ENCODE measurements at places on chromosomes 5 and 9.

DNA sequence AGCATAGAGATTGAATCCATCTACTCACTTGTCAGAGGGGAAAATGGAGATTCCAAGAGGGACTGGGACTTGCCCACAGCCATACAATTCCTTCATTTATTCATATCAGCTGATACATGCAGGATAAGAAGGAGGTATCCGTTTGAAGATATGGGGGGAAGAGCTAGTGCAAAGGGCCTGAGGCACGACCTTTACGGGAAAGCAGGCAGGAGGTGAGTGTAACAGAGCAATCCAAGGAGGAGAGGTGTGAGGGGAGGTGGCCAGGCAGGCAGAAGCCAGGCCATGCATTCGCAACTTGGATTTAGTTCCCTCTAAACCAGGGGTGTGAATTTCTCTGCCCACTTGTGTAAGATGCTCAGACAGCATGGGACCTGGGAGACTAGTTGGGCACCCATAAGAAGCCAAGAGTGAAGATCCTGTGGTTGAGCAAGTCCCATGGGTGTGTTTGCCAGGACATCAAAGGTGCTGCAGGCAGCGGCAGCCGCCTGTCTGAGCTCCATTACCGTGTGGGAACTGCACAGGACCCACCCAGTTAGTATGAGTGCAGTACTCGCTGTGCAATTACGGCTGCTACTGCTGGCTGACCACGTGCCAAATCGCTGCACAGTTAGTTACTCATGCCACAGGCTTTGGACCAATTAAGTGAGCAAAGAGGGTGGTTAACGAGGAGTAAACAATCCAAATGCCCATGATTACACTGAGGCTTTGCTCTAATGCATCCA is 31.4 kb upstream of the FAT2 start:
- no peak for DNase-seq

- no peak for DNase-seq
Observed at GRCh38 chr5:151012862-151013261, 7.5 kb upstream of the GPX3 start.

- no peak for DNase-seq
Observed at GRCh38 chr9:107683566-107683965, 194.0 kb upstream of the KLF4 start.

DNA sequence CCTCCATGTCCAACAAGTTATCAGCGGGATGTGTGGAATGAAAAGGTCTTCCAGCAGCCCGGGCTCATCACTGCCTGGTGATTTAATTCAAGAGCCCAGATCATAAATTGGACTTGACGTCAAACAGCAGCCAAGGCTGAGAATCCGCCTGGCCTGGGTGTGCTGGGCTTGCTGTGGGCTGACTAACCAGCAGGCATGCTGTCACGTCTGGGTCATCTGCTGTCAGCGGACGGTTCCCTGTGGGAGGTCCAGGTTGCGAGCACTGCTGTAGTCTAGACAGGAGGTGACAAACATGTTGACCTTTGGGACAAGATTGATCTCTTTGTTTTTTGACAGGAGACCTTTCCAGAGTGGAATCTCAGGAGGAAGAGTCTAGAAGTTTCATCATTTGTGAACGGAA is 289.7 kb downstream of the OSTF1 start:
- no peak for DNase-seq

- DNase-seq, result peak; percentile 72
Observed at GRCh38 chr9:128558431-128559310, 6.3 kb downstream of the SPTAN1 start.

- no peak for DNase-seq
Observed at GRCh38 chr9:76900884-76901440, 5.0 kb downstream of the PRUNE2 start.

GRCh38 chr5:88230546-88231066 is 38.0 kb downstream of the TMEM161B start:
- no peak for DNase-seq

- DNase-seq, result no peak
Observed at GRCh38 chr9:77502568-77502967, 145.6 kb downstream of the GNA14 start.

GRCh38 chr5:36743891-36744772 is 132.4 kb upstream of the NIPBL start:
- DNase-seq, result peak; percentile 38

GRCh38 chr5:52694648-52695047 is 93.1 kb upstream of the ITGA1 start:
- no peak for DNase-seq

GRCh38 chr9:136327304-136327974 is at the start of gene GPSM1:
Gene GPSM1, plus strand, starts transcription at chr9:136327539. Its CDS starts 157 bp downstream, at chr9:136327696.
- DNase-seq, result peak; percentile 26

GRCh38 chr5:94941122-94941755 is 322.8 kb downstream of the SLF1 start:
- no peak for DNase-seq

DNA sequence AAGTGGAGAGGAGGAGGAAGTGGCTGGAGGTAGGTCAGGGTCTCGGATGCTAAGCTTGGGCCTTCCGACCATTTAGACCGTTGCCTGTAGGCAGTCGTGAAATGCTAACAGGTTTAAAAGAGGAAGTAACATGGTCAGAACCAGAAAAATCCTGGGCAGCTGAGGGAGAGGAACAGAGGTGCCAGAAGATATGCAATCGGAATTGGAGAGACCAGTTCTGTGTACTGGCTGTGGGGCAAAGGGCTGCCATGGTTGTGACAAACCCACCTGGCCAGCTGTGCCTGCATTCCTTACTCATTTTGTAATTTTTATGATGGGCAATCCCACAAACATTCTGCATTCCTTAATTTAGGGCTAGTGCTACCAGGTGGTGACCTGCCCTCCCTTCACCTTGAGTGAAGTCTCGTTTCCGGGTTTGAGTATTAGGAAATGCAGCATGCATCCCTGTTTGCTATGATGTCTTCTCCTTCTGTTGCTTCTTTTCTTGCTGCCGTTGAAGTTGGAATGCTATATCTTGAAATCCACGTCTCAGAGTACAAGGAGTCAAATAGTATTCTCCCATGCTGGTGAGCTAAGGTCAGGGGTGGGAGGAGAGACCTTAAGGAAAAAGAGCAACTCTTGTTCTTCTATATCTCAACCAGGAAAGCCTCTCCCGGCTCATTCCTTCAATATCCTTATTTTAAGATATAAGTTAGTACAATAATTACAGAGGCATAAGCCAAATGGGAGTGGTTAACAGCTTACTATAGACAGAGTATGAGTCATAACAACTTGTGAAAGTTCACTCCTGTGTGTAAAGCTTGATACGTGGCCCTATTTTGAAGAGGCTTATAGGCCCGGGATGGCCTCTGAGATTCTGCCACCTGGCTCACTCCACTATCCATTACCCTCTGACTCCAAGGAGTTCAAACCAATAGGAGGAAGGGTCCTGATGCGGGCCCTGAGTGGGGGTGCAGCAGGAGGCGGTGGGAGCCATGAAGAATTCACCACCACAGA is 37.0 kb downstream of the B4GALT1 start:
- peak; percentile 34 for DNase-seq

DNA sequence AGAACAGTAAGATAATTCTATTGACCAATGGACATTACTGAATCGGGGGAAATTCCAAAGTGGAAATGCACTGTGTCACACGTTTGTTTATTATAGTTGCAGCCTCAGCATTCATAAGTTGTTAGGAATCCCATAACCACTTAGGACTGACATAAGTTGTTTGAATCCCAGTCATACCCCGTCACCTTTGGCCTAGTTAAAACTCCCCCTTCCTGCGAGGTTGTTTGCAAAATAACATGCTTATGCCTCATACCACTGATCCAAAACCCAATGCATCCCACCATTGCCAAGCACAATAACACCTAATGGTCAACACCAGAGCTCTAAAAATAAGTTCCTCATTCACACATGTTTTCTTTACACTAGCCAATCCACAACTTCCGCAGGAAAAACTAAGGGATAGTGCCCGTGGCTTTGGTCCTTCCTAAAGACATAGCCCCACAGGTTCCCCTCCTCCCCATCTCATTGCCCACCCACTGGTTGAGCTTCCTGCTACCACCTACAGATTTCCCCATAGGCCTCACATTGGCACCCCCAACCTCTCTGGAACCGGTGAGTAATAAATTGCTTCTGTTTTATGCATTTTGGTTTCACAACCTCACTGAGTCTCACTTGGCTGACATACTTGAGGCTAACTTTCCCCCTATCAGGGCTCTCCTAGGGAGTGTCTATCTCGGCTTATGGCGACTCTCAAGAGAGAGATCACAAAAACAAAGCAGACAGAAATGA is 42.3 kb upstream of the MUSK start:
- DNase-seq, result peak; percentile 62

GRCh38 chr9:134700636-134701350 is 59.2 kb downstream of the COL5A1 start:
- DNase-seq, result no peak

GRCh38 chr5:159792180-159792579 is 124.1 kb upstream of the ADRA1B start:
- DNase-seq, result no peak

GRCh38 chr9:134548185-134548584 is 93.4 kb upstream of the COL5A1 start:
- no peak for DNase-seq

GRCh38 chr9:73565026-73565425 is 413.4 kb downstream of the ANXA1 start:
- DNase-seq, result no peak

GRCh38 chr9:120916991-120917880 is 9.4 kb downstream of the TRAF1 start:
- DNase-seq, result no peak

GRCh38 chr5:172715931-172716682 is 54.9 kb downstream of the DUSP1 start:
- no peak for DNase-seq

- no peak for DNase-seq
Observed at GRCh38 chr9:83006378-83006777, 56.6 kb downstream of the RASEF start.

DNA sequence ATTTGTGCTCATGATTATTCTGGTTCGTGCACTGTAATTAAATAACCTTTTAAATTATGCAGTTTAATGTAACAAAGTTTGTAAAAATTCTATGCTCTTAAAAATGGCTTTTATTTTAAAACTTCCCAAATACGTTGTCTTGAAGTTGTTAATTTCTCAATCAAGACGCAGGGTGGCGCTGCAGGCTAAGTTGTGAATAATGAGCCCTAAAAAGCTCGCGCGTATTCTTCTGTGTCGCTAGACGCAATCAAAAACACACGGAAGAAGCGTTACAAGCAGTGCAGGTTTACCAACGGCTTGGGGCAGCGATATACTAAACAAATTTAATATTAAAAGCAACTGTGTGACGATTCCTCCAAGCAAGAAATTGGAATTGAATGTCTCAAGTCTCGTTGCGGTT is at the start of gene PCDHB4:
Gene PCDHB4 (plus strand): TSS at position 256 of the 400 bp plus-strand sequence. CDS start 181 bp downstream, outside the sequence.
- no peak for DNase-seq

DNA sequence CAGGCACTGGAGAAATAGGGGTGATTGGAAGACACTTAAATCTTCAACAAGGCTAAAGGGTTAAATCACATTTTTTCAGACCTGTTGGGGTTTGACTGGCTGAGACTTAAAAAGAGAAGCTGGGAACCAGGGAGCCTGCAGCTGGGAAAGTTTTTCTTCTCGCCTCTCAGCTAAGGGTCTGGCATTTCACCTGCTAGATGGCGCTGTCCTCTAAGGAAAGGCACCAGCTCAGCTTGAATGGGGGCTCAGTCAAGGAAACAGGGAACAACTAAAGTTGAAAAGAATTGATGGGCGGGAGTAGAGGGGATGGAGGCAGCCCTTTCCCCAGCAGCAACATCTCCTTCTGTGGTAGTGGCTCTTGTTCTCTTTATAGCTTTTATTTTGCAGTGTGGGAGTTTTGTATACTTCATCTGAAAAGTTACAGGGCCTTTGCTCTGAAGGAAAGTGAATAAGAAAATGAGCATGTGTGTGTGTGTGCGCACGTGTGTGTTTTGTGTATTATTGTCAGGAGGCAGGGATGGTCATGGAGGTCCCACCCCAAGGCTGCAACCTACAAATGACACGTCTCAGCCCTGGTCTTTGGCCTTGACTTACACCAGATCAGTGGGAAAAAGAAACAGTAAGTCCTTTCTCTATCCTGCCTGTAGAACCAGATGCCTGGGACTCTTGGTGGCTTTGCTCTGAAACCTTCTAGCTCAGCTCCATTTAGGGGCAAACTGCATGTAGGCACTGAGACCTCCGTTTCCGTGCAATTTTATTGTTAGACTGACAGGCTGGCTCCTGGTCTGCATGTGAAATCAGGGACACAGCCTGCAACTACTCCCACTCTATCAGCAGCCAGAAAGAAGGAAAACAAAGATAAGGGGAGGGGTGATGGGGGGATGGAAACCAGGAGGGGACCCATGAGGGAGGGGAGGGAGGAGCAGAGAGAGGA is 316.2 kb upstream of the CLINT1 start:
- DNase-seq, result peak; percentile 65

DNA sequence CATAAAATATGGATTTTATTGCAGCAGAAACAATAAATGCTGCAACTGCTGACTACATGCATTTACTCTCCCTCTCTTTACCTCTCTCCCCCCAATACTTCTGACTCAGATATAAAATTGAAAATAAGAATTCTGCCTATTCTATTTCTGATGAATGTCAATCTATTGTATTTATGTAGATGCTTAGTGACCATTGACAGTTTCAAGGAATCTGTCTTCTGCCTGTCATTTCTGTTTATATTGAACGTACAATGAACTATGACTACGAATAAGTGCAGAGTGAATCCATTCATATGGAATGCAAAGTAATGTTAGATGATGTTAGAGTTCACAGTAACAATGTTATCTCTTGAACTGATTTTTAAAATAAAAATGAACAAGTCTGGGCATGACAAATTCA is 898 bp downstream of the CDH10 start:
- no peak for DNase-seq

- no peak for DNase-seq
Observed at GRCh38 chr5:65474130-65474711, 7.5 kb downstream of the ADAMTS6 start.

DNA sequence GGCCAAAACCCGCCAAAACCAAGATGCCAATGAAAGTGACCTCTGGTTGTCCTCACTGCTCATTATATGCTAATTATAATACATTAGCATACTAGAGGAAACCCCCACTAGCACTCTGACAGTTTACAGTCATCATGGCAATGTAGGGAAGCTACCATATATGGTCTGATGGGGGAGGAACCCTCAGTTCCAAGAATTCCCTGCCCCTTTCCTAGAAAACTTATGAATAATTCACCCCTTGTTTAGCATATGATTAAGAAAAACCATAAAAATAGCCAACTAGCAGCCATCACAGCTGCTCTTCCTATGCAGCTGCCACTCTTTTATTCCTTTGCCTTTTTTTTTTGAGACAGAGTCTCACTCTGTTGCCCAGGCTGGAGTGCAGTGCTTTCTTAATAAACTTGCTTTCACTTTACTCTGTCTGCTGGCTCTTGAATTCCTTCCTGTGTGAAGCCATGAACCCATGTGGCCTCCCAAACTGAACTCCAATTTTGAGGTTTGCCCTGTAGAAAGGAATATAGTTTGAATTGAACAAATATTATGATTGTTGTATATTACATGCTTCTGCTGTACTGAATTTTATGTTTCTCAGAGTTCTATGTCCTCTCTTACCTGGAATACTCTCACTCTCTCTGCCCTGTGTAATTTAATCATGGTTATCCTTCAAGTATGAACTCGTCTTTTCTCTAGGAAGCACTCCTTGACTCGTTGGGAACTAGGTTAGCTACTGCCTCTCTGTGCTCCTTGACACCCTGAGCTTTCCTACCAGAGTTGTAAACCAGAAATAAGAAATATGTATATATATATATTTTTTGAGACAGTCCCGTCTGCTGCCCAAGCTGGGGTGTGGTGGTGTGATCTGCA is 59.8 kb downstream of the KIAA1958 start:
- DNase-seq, result peak; percentile 65

- DNase-seq, result no peak
Observed at GRCh38 chr5:114561415-114561814, 199.5 kb downstream of the KCNN2 start.

- peak; percentile 77 for DNase-seq
Observed at GRCh38 chr5:57298985-57299491, 125.2 kb downstream of the GPBP1 start.

Measured in fibroblast of skin of left quadriceps (primary cell).